WTC11 (cell line): ENCODE measurements at places on chromosomes 4 and X. TPM values are rescaled to one million over a fixed set of nuclear protein-coding genes. Genes with fewer than 3 reads are reported as not detected.

- H3K27ac ChIP-seq = no peak within 1 kb of the TSS
- DNase-seq = peak; percentile 81
- H3K36me3 ChIP-seq = no peaks in the 10 kb centered on the region; the same call in 1 of the 2 replicates
- H3K27me3 ChIP-seq = peaks cover 16% of the 10 kb centered on the region; the same call in 1 of the 2 replicates
- peaks cover 22% of the 10 kb centered on the region for H3K4me1 ChIP-seq
Observed at GRCh38 chr4:75940692-75941253, at the start of gene NAAA. TSS of gene NAAA (minus strand) at chr4:75941013. CDS start at chr4:75940949, 64 bp downstream.

- peak overlapping the region; percentile 53 for H3K27ac ChIP-seq
- H3K27me3 ChIP-seq = no peaks in the 10 kb centered on the region; the same call in 1 of the 2 replicates
- H3K4me3 ChIP-seq = no peak overlapping the region
- H3K36me3 ChIP-seq = peaks cover 8% of the 10 kb centered on the region; the same call in 1 of the 2 replicates
- H3K4me1 ChIP-seq = peaks cover 6% of the 10 kb centered on the region
Observed at GRCh38 chr4:52423967-52424366, 235.1 kb downstream of the USP46 start.

DNA sequence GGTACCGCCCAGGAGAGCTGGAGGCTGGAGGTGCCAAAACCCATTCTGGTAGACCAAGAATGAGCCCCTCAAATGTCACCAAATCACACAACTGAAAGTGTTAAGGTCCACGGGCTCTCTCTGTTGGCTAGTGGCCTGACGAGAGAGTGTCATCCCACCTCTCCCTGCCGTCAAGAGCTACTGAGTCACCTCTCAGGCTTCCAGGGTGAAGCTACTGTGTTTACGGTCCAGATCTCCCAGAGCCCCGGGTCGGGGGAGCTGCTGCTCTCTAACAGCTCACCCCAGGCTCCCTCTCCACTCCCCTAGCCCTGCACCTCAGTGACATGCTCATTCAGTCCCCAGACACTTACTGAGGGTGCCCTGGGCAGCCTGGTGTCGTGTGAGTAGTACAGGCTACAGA lies 59.2 kb downstream of the ADGRG2 start:
- no peak for DNase-seq
- no peak overlapping the region for H3K4me3 ChIP-seq
- H3K36me3 ChIP-seq = no peaks in the 10 kb centered on the region

DNA sequence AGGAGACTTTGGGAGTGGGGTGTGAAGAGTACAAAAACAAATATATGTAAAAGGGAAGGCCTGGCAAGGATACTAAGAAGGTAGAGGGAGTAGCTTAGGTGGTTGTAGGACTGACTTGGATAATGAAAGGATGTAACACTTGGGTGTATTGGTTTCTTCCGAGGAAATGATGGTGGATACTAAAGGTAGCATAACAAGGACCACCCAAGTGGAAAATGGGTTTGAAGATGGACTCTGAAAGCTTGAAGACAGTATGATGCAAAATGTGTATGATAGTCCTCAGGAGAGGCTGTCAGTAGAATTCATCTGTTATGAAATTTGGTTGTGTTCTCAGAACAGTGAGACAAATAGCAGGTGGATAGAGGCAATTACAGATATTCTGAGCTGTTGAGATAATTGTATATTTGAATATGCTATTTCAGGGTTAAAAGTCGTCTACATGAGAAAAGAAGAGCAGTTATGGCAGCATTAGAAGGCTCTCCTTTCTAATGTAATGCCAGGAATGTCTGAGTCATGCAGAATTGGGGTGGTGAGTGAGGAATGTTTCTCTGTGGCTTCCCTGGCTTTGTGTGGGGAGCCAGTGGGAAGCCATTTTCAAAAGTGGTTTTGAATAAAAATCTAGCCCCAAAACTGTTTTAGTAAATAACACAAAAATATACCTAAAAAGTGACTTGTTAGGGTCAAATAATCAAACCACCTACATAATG lies 75.6 kb downstream of the FHIP1A start:
- peak overlapping the region; percentile 99 for H3K27ac ChIP-seq
- H3K4me1 ChIP-seq = peaks cover 89% of the 10 kb centered on the region

Gene RAB9B
- total RNA-seq = 0.22 to 0.44 TPM (median 0.25 TPM) in 3 replicates

DNA sequence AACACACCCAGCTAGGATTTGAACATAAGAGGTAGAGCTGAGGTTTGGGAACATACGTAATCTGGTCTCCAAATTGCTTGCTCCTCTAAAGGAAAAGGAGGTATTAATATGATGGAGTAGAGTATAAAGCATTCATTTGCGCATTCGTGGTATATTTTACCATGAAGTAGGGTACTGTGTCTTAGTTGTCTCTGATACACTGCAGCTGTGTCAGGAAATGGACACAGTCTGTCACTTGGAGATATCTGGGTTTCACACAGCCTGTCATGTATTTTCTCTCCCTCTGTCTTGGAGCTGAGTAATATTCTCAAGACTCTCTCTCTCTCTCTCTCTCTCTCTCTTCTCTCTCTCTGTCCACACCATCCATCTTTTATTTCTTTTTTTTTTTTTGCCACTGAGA lies 274.8 kb upstream of the UGT8 start:
- H3K4me3 ChIP-seq = no peak overlapping the region
- no peak for DNase-seq
- H3K36me3 ChIP-seq = no peaks in the 10 kb centered on the region
- H3K4me1 ChIP-seq = no peaks in the 10 kb centered on the region
- no peak overlapping the region for H3K27ac ChIP-seq
- no peaks in the 10 kb centered on the region for H3K27me3 ChIP-seq

- H3K27ac ChIP-seq = no peak overlapping the region
- H3K36me3 ChIP-seq = no peaks in the 10 kb centered on the region
- no peak for DNase-seq
- no peak overlapping the region for H3K4me3 ChIP-seq
- no peaks in the 10 kb centered on the region for H3K4me1 ChIP-seq
Observed at GRCh38 chrX:44384688-44385338, 41.3 kb upstream of the EFHC2 start.

Gene ATXN3L
- not detected in 3 replicates for total RNA-seq

DNA sequence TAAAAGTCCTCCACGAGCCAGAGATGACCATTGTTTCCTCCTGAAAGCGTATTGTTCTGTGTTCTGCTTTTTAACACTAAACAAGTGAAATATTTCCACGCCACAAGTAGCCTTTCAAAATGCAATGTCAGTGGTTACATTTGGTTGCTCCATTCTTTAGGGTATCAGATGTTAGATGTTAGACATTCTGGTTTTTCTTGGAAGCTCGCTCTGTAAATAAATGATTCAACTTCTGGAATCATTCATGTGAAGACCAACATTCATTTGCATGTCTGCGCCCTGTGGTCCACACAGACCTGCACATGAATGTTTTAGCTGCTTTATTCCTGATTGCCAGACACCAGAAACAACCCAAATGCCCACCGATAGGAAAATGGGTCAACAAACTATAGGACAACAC lies 38.0 kb upstream of the HELT start:
- no peak overlapping the region for H3K27ac ChIP-seq
- H3K36me3 ChIP-seq = no peaks in the 10 kb centered on the region
- DNase-seq = no peak
- 0 out of 2 replicates have a peak, but pooled peaks cover 3% of the 10 kb centered on the region for H3K4me1 ChIP-seq
- peaks cover 9% of the 10 kb centered on the region for H3K27me3 ChIP-seq
